Natural killer cell treated with Interleukin-12 subunit alpha and Interleukin-12 subunit beta and Interleukin-15 and Interleukin-18, amount 100 ng/mL, for 72 hours (primary cell): ENCODE measurements at places on chromosomes 11 and 22.

- DNase-seq, result no peak
These were observed 24.0 kb downstream of the MARK2 start for GRCh38 chr11:63862923-63863322.

GRCh38 chr11:95363708-95364107 lies 132.7 kb upstream of the SESN3 start:
- no peak for DNase-seq

GRCh38 chr11:92376146-92376599 lies 151.6 kb downstream of the FAT3 start:
- no peak for DNase-seq

DNA sequence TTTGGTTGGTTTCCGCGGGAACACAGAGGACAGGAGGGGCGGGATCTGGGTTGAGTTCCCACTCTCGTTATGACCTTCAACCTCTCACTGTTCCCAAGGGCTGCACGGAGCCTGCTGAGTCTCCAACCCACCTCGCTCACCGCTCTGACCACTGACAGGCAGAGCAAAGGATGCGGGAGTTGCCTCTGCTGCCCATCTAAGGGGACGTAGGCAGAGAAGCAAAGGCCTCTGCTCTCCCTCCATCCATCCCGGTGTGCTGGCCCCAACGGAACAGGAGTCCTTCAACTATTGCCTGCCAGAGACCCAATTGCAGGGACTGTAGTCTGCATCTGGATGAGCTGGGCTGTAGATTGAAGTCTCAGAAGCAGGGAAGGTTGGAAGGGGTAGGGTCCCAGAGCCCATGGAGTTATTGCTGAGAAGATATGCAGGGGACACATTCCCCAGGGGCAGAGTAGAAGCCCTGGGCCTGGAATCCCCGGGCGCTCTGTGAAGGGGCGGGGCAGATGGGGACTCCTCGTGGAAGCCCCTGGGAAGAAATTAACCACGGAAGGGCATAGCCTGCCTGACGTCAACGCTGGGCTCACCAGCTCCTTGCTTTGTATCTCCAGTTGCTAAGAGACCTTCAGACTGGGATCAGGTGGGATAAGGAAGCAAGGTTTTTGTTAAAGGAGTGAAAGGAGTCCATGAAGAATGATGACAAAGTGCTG lies 12.7 kb upstream of the FXYD2 start:
- DNase-seq, result no peak

GRCh38 chr11:111230122-111230465 lies 15.4 kb upstream of the POU2AF2 start:
- no peak for DNase-seq

DNA sequence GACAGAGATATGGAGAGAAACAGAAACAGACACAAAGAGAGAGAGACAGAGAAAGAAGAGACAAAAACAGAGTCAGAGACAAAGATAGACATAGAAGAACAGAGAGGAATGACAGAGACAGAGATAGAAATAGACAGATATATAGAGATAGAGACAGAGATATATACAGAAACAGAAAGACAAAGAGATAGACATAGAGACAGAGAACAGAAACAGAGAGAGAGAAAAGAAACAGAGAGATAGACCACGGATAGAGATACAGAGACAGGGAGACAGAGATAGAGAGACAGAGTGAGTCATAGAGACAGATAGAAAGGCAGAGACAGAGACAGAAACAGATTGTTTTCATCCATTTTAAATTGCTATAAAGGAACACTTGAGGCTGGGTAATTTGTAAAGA lies 12.3 kb upstream of the MPEG1 start:
- DNase-seq, result no peak

GRCh38 chr22:44448271-44448830 lies 49.7 kb downstream of the RTL6 start:
- no peak for DNase-seq
